ENCODE measurements at places on chromosomes 2 and 18. TPM values are rescaled to one million over a fixed set of nuclear protein-coding genes. Genes with fewer than 3 reads are reported as not detected.

DNA sequence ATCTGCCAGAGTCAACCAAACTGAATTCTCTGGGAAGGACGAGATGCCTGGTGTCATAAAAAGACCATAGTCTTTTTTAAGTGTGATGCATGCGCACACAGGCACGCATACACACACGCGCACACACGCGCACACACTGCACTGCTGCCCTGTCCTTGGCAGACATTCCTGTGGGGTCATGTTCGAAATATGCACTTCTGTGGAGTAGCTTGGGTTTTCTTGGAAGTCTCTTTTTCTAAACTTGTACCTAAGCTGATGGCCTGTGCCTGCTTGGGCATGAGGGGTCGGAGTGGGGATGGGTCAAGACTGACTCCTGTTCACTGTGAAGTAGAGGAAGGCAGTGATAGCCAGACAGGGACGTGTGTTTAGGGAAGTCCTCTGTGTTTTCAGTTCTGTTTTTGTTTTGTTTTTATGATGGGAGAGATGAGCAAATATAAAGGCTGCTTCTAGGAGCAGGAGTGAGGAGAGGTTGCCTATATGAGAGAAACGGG is 4.0 kb upstream of the RMC1 start:
- no peak for DNase-seq

- no peak for DNase-seq
These were observed 51.5 kb downstream of the PLEKHB2 start for GRCh38 chr2:131156452-131157149.

- DNase-seq: no peak
These were observed 150.5 kb downstream of the MBP start for GRCh38 chr18:76982038-76982437.

DNA sequence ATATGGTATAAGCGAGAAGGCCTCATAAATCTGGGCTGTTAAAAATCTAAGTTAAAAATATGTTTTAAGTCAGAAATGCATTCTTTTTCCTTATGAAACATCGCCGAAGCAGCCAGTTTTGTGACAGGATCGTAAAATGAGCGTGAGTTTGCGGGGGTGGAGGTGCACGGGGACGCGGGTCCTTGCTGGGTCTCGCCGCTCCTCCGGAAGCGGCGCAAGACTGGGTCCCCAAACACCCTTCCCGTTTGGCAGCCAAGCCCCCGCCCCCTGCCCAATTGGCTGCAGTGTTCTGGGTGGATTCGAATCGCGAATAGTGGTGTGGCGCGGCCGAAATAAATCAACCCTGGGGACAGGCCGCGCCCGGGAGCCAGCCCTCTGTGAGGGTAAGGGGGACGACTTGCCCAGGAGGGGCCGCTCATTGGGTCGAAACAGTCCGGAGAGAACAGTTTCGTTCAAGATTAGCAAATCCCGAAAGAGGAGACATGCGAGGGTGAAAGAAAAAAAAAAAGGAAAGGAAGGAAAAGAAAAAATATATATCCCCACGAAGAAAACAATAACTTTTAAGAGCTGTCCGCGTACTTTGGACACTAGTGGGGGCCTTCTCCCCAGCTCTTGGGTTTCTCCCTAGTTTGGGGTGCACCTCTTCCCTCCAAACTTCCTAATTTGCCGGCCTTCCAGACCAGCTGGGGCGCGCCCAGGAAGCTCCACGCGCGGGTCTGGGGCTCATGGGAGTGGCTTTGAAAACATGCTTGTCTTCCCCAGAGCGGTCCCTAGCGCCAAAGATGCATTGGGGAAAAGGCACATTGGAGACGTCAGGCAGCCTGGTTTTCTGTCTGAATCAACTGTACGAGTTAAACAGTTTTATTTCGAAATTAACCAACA is 3.1 kb upstream of the GATA6 start:
- DNase-seq: no peak

DNA sequence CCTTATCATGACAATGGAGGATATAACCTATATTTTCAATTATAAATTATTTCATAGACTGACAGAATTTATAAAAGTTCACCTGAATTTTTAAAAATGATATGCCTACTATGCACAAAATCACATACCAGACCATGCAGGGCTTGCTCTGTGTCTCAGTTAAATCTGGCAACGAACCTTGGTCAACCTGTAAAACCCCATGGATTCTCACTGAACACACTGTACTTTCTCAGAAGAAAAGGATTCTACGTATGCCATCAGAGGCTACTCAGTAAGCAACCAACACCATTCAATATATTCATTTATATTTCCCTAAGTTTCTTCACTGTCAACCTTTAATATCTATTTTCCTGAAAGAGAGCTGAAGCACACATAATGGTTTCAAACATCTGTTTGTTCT is 52.4 kb downstream of the NRXN1 start:
- no peak for DNase-seq

DNA sequence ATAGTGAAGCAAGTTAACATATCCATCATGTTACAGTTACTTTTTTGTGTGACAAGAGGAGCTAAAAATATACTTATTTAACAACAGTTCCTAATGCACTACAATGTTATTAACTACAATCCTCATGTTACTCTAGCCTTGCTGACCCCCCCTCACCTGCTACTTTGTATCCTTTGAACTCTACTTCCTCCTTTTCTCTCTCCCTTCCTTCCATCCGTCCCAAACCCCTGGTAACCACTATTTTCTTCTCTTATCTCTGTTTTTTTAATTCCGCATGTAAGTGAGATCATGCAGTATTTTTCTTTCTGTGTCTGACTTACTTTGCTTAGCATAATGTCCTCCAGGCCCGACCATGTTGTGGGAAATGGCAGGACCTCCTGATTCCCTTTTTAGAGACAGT is 59.4 kb downstream of the NPAS2 start:
- no peak for DNase-seq

DNA sequence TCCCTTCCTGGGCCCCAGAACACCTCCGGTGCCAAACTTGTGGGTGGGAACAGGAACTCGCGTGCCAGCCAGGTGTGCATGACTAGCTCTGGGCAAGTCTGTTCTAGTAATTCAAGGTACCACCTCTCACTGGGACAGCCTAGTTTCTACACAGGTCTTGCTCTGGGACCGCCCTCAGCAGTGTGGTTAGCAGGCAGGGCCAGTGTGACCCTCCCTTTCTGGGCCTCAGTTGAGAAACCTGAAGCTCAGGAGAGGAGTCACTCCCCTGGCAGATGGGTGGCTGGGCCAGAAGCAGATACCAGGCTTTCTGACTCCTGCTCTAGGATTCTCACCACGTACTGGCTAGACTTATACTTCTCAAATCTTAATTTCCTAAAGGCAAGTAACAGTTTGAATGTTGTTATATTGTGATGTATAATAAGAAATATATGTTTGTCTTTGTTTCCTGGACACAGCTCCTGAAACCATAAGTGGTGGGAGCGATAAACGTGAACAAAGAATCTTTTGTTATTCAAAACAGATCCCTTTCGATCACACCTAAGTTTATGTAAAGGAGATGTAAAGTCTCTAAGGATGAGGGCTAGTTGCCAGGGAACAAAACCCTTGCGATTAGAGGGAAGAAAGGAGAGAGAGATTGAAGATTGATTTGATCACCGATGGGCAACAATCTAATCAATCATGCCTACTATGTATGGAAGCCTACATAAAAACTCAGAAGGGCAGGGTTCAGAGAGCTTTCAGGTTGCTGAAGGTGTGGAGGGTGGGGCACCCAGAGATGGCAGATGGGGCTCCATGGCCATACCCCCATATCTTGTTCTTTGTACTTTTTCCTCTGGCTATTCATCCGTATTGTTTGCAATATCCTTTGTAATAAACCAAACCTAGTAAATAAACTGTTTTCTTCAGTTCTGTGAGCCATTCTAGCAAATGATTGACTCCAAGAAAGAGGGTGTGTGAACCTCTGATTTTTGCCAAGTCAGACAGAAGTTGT is 952 bp upstream of the UGT1A6 start:
- no peak for DNase-seq

DNA sequence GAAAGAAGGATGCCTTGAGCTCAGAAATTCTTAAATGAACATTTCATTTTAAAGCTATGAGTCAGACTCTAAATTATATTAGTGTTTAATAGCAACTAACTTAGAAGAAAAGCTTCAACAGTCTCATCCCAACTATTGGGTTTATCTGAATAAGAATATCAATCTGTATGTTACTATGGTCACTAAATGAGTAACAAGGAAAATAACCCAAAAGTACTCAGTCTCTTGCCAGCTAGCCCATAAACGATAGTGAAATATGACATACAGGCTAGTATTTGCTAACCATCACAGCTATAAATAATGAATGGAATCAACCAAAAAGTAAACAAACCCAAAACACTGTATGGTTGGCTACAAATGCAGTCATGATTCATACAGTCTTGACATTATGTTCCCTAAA is 174.9 kb downstream of the RAB3GAP1 start:
- DNase-seq: no peak

DNA sequence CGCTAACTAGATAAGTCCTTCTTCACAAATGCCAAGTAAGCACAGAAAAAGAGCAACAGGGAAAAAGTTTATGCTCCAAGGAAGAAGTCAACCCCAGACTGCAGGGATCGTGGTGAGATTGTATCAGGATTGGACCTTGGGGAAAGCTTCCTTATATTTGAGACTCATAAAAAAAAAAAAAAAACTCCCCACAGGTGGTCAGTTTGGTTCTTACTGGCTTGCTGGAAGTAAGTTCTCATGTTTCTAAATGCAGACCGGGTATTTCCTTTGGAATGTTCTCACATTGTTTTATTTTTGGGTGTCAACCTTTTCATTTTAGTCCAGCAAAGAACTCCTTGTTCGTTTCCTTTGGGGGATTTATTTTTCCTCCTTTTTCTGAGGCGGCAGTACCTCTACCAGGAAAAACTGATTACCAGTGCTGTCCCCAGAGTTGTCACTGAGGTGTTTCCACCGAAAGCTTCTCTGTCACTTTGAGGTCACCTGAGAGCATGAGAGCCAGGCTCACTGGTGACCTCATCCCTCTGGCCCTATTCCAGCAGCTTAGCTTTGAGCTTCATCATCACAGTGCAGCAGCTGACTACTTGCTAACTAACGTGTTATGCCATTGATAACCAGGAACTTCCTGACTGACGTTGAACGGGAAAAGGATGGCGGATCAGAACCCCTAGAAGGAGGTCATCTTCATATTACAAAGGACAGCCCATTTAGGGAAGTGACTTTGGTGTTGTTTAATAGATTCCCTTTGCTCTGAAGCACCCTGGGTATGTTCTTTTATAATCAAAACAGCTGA is 16.8 kb upstream of the ATP8B1 start:
- peak; percentile 90 for DNase-seq

- no peak for DNase-seq
These were observed 228.9 kb downstream of the ADCYAP1 start for GRCh38 chr18:1133541-1133940.

DNA sequence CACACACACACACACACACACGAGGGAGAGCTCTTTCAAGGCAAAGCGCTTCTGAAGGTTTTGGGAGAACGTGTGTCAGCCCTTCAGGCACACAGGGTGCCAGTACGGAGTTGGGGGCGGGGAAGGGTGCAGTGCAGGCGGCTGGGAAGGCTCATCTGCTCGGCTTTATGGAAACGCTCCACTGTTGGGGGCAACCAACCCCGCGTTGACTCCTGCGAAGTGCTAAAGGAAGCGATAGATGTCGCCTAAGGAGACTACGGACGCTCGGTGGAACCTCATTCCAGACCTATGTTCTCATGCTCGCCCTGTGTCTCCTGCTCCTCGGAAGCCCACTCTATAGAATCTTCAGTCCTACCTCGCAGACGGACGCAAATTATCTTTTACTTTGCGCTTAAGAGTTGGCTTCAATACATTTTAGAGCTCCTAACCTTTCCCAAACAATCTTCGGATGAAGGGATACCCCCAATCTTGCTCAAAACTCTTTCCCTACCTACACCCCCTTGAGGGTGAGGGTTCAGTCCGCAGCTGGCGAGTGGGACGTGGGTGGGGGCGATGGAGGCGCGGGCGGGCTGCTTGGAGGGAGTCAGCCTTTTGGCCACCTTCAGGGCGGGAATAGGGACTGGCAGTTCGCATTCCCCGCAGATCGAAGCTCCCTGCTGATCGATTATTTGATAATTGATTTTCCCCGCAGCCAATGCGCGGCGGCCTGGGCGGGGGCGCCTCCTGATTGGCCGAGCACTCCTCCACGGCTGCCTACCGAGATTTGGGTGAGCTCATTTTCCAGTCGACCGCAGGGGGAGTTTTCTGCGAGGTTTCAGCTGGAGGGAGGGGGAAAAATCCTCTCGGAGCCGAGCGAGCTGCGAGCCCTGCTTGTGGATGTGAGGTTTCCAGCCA is 1.9 kb upstream of the MEIS1 start:
- DNase-seq: peak; percentile 85

DNA sequence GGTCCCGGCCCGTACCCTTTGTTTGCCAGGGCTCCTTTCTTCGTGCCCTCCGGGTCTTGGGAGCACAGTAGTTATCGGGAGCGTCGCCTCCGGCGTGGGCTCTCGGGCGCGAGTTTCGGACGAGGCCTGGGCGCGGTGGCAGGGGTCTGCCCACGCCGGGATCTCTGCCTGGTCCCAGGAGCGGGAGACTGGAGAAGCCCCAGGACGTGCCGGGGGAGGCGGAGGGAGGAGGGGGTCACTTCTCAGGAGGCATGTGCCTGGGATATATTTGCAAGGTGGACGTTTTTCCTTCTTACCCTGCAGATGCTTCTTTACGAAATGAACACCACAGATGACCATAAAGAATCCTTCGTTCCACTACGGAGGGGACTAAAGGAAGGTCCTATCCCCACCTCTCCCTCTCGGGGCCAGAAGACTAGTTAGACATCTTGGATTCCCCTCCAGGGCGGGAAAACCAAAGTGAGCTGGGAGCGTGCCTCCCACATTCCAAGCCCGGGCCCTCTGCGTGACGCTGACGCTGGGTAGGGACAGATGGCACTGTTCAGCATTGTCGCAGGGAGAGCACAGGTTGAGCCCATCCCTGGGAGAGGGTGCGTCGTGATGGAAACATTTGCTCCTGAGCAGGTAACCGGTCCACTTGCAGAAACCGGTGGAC is 483 bp upstream of the FHL2 start:
- no peak for DNase-seq

DNA sequence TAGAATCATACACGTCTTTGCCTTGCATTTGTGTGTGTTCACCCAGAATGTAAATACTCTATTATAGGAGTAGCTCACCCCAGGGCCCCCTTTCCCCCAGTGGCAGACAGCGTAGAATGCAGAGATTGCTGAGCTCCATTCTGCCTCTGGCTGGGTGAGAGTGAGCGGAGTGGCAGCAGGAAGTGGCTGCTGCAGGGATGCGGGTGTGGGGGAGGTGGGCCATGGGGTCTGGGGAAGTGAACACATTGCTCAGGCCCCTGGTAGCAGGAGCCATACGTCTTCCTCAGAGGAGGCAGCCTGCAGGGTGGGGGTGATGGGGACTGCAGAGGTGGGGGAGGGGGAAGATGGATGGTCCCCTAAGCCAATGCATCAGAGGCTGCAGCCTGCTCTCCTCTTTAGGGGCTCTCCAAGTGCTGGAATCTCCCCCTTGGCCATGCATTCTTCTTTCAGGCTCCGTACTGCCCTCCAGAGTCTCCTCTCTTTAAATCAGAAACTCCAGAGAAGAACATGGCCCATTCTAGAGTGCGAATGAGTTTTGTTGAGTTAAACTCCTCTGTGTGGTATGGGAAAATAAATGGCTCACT is 72.2 kb downstream of the CELF4 start:
- DNase-seq: no peak

CDH7 gene
- total RNA-seq: 1.5 TPM

IL1RN gene
- 0.10 TPM for total RNA-seq

NFE2L2 gene
- 22.4 TPM for total RNA-seq

TMEM200C gene
- total RNA-seq: not detected

STEAP3 gene
- 67.8 TPM for total RNA-seq

RNF144A gene
- 30.3 TPM for total RNA-seq

Measured in HT1080 (cell line).